SIG-M5 (cell line): ENCODE measurements at places on chromosomes 1 and 21.

DNA sequence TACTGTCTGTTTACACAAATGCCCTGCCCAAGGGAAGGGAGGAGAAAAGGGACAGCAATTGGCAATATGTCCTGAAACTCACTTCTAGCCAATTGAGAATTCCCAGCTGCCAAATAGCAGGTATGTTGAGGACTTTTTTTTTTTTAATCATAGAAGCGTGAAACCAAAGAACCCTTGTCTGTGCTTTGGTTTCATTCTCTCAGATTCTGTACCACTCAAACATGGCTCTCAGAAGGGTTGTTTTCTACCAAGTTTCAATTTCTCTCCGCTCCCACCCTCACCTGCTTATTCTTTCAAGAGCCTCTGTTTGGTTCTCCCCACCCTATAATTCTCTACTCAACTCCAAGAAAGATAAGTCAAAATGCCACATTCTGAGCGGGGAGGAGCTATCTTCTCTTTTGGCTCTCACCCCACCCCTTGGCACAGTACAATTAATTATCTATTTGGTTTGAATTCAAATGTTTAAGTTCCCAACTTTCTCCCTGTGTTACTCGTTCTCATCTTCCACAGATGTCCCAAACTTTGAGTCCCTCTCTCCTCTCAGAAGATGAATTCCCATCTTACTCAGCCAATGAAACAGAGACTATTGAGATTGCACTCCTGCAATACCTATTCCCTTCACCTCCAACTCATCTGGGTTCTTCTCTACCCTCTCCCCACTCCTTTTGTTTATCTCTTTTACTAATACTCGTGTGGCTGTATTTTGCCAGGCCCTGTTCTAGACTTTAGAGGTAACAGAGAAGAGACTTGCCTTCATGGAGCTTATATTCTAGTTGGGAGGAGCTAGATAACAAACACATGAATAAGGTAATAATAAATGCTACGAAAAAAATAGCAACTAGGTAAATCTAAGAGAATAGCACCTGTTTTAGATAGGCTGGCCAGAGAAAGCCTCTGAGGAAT lies 3.9 kb upstream of the TP53BP2 start:
- no peak for DNase-seq

GRCh38 chr1:212109728-212110127 lies 74.2 kb downstream of the DTL start:
- no peak for DNase-seq

DNA sequence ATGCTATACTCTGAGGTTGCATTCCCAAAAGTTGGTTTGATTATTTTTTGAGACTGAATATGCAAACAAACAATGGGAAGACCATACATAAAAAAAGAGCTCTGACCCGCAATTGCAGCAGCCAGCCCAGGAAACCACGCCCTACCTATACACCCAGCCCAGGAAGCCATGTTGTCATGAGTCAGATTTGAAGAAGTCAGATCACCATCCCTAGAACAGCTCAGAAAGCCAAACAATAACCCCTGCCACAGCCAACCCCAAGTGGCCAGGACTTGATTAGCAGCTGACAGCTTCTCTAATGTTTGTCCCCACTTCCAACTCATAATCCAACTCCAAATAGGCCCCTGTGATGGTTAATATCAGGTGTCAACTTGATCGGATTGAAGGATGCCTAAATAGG lies 621.9 kb downstream of the NPHP4 start:
- no peak for DNase-seq

DNA sequence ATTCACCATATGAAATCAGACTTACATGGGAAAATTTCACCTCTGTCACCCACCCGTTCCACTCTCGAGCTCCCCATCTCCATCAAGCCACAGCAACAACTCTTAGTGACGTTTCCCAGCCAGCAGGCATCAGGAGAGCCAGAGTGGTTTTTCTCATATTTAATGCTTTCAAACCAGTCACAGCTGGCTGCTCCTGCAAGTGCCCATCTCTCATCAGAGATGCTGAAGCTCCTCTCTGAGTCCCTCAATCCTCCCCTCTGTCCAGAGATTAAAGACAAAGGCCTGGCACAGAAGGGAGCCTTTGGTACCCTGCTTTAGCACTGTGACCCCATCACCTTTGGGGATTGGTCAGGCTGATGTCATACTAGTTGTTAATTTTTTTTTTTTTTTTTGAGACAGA lies 277.3 kb downstream of the DNM3 start:
- DNase-seq = no peak

- DNase-seq = no peak
These were observed 64.2 kb upstream of the DPH5 start for GRCh38 chr1:101089613-101090338.

DNA sequence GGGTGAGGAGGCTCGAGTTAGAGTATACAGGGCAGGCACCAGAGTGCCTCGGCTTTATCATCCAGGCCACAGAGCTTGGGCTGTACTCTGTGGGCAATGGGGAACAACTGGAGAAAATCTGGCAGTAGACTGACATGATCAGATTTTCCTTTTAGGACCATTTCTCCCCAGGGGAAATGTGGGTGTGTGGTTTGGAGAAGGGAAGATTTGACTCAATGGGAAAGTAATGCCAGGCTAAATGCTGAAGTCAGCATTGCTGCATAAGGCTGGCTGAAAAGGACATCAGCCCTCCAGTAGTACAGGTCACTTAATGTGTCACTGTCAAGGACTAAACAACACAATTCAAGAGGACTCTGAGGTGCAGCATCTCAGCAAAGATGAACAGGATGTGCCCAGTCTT lies 5.0 kb downstream of the FYB2 start:
- no peak for DNase-seq

DNA sequence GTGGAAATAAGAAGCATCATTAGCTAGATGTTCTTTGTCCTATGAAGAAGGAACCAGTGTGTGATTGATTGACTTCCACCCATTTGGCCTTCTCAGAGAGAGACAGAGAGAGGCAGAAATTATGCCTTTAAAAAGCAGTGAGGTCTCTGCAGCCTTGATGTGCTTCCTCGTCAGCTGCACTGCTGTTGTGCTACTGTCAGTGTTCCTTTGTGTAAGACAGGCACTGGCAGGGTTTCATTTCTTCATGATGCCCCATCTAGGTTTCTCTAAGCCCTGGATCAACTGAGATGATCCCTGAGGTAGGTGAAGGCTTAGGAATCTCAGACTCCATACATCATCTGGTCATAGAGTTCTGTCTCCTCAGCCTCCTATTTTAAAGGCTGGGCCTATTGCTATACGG lies 34.9 kb downstream of the GPR3 start:
- DNase-seq = no peak

DNA sequence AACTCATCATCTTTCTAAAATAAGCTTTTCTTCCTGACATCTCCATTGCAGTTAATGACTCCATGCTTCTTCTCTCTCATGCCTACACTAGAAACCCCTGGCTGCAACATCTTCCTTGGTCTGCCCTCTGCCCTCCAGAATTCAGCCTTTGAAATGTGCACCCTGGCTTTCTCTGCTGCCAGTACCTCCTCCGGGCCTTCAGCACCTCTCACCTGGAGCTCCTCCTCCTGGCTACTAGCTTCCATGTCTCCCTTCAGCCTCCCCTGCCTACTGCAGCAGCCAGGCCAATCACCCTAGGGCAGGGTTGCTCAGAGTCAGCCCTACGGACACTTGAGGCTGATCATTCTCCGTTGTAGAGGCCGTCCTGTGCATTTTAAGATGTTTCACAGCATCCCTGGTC lies 18.3 kb downstream of the SUSD4 start:
- DNase-seq = no peak

- DNase-seq = no peak
These were observed 67.7 kb downstream of the SSBP3 start for GRCh38 chr1:54338464-54338863.

DNA sequence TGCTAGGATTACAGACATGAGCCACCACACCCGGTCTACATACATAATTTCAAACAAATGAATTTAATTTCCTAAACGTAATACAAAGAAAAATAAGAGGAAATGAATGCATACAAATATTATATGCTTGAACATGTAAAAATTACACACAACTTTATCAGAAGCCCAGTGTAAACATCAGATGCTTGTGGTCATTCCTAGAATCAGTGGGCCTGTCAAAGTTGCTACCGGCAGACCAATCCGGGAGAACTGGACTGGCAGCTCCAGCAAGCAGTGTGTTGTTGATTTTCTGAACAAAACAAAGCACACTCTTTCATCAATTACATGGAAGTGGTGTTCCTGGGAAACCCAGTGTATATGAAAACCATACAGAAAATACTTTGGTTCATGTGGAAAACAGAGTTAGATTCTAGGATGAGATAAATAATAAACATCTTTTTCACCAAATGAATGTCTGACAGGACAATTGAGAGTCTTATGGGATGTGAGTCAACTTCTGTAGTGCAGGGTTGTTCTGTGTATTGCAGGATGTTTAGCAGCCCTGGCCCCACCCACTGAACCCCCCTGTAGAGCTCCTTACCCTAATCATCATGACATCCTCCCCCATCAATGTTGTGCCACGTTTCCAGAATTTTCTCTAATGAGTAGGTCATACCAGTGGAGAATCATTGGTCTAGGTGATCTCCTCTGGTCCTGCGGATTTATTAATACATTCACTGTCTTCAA lies 33.8 kb downstream of the MFSD2A start:
- no peak for DNase-seq

GRCh38 chr1:209926045-209926444 lies 12.0 kb upstream of the SYT14 start:
- DNase-seq = no peak

- DNase-seq = no peak
These were observed 5.4 kb upstream of the HES5 start for GRCh38 chr1:2535455-2535854.

DNA sequence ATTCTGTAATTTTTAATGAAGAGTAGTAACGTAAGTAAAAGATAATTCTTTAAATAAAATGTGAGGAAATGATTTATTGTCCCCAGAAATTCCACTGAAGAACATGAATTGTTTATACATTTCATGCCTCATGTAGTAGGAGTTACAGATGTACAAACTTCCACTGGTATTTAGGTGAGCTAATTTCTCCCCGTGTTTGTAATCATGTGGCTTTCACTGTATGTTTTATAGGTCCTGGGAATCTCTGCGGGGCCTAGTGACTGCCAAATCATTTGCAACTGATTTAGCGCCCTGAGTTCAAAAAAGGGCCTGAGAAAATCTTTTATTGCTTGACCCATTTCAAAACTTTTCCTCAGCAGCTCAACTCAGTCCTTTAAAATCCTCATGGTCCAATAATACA lies 30.5 kb upstream of the FASLG start:
- DNase-seq = no peak

DNA sequence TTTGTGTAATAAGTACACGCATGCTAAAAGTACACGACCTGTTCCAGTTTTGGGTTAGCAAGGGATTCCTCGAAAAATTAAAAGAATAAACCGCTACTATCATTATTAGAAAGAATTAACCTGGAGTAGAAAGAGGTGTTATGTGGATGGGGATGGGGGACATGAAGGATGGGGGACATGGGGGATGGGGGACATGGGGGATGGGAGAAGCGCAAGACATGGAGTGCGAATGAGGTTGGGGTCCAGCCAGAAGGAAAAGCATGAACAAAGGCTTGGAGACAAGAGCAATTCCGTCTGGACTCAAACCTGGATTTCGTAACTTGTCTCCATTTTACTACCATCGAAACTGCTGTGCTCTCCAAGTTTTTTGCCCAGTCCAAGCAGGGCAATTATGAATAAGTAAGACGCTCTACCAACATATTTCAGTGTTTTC lies 591 bp upstream of the KDM1A start:
- DNase-seq = no peak

DNA sequence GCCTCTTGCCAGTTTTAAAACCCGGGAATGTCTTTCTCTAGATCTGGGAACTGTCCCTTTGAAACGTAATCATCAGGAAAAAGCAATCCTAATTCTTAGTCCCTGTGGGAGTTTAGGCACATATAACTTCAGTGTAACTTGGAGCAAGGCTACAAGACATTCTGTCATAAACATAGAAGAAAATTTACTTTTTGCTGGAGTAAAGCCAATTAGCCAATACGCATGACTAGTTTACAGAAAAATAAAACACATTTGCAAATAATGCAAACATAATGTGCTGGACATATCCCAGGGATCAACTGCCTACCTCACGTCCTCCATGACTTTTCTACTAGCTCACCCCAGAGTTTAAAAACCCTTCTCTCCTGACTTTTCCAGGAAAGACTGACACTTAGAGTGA lies 970.6 kb downstream of the MRPL39 start:
- DNase-seq = no peak
